ENCODE measurements at places on chromosomes 1 and 21.
A peak's percentile ranks its signal among the peaks of the same experiment; 100 is the strongest.

DNA sequence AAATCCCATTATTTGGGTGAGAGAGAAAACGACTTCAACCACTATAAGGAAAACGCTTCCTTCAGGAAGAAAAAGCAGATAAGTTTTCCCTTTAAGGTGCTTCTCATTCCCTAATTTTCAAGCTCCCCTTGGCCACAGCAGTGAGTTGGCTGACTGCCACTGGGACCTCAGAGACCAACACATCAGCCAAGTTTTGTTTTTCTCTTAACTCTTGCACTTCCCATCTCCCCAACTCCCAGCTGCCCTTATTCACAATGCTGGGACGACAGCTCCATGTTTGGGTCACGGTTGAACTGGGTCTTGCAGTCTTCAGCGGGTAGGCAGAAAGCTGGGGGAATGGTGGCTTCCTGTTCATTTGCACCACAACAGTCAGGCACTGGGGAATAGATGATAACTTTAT is 18.9 kb downstream of the SGIP1 start:
- peak; percentile 46 for DNase-seq

DNA sequence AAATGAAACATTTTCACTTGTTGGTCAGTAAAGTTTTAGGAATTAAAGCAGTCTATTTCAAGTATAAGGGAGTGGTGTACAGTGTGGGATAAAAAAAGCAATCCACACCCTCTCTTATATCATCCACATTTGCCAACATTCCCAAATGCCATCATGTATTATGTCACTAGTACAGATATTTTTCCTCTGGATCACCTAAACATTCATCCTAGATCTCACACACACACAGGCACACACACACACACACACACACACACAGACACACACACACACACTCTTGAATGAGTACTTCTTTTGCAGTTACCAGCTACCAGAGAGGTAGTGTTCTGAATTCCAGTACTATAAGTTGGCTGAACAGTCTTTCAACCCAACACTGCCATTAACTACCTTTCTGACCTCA is 1369.1 kb upstream of the ADGRL4 start:
- DNase-seq, result no peak

- DNase-seq, result no peak
These were observed 332.7 kb downstream of the CHRM3 start for GRCh38 chr1:239718997-239719628.

- no peak for DNase-seq
These were observed 38.8 kb upstream of the PLA2G5 start for GRCh38 chr1:20031161-20031560.

Data from NCI-H1105 treated with DMSO at 0.1 percent for 48 hours (cell line).